ENCODE measurements at places on chromosomes 12 and 14.

DNA sequence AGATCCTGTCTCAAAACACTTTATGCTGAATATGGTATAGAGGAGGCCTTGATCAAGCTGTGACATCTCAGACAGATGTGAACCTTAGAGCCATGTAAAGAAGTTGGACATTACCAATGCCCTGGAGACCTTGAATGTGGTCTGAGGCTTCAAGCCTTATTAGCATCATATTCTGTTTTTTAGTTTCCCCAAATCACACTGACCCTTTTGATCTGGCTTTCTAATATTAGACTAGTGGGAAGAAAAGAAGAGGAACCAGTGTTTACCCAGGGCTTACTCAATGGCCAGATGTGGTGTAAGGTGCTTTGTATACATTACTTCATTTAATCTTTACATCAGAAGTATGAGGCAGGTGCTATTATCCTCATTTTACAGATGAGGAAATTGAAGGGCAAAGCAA lies 10.6 kb upstream of the TBPL2 start:
- no peak for DNase-seq

- no peak for DNase-seq
Measured at GRCh38 chr12:55670276-55670675, 33.6 kb downstream of the OR10P1 start.

GRCh38 chr14:104306450-104307040 lies 168.2 kb downstream of the KIF26A start:
- no peak for DNase-seq

DNA sequence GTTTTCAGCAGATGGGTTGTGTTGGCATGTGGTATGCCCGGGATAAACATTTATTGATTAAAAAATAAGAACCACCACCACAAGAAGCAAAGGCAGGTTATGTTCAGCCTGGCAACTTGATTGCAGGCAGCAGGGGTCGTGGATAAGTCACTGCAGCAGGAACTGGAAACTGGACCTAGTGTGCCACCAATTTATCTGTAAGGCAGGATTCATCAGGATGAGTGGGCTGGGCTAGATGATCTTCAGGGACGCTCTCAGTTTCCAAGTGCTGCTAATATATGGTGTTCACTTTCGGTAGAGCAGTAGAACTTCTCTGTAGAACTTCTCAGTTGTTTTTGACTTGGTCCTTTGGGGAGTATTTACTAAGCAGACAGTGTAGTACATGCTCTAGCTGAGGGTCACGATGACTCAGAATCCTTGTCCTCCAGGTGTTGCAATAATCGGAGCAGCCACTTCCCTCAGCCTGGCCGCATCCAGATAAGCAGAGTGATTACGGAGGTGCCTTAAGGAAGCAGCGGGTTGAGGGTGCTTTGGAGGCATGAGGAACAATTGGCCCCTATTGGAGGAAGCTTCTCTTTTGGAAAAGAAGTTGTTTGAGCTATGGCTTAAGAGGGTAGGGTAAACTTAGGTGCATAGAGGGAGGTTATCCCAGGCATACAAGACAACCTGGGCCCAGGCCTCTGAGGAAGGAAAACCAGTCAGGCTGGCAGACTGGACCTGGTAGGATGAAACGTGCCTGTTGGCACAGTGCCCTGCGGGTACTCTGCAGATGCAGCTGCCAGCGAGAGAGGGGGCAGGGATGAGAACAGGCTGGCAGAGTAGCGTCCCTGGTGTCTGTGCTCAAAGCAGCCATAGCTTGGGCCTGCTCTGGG lies 104.0 kb downstream of the GPR135 start:
- DNase-seq: no peak

- no peak for DNase-seq
Measured at GRCh38 chr12:38157274-38157932, 159.2 kb upstream of the ALG10B start.

Measured in activated CD4-positive, alpha-beta T cell treated with anti-CD3 and anti-CD28 coated beads, Interleukin-2, amount 50 U/mL, for 24 hours (primary cell).